ENCODE measurements at places on chromosomes 6 and 20.

DNA sequence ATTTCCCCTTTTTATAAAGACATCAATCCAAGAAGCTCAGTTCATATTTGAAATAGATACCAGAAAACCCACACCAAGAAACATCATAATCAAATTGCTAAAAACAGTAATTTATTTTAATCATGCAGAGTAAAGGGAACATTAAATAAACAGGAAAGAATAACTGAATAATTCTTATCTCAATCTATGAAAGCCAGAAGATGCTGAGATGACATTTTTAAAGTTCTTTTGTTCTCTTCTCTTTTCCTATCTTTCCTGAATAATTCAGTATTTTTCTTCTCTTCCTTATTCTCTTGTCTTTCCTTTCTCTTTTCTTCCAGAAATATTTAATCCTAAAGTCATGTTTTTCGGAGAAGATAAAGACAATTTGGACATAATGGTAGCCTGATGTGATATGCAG is 259.0 kb upstream of the OPRM1 start:
- DNase-seq, result no peak

GRCh38 chr20:54085910-54086309 is 15.5 kb upstream of the BCAS1 start:
- no peak for DNase-seq

- no peak for DNase-seq
Measured at GRCh38 chr6:90158936-90159335, 137.7 kb downstream of the BACH2 start.

DNA sequence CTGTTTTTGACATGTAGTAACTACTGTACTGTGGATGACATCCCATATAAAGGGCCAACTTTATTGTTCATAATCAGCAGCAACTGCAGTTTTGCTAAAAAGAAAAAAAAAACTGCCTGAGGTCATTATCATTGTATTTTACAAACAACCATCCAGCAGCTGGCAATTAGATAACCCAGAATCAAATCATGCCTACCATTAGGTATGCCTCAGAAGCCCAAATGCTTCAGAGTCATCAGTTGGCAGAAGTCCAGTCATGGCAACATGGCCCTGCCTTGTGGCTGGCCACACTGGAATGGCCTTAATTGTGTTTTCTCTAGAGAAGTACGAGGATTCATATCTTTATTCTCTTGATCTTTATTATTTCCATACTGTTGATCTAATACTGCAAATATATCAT is 462.4 kb upstream of the NRSN1 start:
- no peak for DNase-seq

DNA sequence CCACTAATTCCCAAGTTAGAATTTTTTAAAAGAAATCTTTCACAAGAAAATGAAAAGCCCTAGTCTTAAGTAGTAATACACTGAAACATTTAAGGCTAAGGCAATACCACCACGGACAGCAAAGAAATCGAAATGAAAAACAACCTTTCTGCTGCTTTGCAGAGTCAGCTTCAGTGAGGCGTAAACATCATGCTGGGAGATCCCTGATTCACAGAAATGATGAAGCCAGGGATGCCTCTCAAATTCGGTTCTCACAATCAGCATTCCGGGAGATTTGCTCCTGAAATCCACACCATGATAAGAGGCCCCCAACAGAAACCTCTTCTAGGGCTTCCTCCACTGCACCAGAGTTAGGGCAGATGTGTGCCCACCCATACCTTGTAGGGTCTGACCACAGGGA is 18.6 kb downstream of the RRBP1 start:
- no peak for DNase-seq

- DNase-seq, result no peak
Measured at GRCh38 chr6:159380114-159380513, 210.9 kb downstream of the FNDC1 start.

DNA sequence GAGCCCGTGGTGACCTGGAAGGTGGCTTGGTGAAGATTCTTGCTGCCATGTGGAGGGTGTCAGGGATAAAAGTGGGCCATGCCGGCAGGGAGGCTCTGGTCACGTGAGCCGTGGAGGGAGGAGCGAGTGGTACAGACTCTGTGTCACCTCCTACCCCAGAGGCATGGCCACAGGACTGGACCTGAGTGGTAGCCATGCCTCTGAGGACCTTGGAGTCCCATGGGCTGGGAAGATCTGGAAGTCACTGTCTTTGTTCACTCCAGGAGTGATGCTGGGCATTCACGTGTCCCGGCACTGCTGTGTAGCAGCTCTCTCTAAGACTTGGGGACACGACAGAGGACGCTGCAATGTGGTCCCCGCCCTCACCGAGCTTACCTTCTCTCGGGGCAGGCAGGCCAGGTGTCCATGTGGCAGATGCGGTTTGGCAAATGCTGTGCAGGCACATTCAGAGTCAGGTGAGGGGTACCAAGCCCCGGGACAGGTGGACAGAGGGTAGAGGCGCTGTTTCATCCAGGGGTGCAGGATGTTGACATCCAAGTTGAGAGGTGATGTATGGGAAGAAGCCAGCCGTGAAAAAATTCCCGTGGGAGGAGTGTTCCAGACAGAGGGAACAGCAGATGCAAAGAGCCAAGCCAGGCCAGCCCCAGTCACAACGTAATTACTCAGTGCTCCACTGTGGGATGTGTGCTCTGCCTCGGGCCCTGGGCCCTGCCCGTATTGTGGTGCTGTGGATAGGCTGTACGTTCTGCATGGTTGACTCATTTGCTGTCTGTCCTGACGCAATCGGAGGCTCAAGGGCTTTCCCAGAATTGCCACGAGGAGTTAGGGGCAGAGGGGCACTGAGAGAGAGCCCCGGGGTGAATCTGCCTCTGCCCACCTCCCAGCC is 307.8 kb downstream of the TAF4 start:
- no peak for DNase-seq

DNA sequence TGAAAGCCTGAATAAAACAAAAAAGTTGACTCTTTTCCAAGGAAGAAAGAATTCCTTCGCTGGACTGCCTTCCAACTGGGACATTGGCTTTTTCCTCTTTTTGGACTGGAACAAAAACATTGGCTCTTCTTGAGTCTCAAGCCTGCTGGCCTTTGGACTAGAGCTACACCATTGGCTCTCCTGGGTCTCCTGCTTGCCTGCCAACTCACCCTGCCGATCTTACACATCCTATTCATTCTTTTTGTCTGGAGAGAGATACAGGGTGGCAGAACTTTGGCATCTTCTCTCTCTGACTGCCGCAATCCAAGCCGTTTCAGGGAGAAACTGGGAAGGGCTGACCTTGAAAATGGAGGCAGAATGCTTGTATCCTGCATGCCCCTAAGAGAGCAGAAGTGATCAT is 20.2 kb downstream of the DDO start:
- no peak for DNase-seq

GRCh38 chr6:25175681-25176080 is 103.5 kb upstream of the CARMIL1 start:
- no peak for DNase-seq

GRCh38 chr6:94736236-94736635 is 841.1 kb upstream of the MANEA start:
- DNase-seq, result no peak

DNA sequence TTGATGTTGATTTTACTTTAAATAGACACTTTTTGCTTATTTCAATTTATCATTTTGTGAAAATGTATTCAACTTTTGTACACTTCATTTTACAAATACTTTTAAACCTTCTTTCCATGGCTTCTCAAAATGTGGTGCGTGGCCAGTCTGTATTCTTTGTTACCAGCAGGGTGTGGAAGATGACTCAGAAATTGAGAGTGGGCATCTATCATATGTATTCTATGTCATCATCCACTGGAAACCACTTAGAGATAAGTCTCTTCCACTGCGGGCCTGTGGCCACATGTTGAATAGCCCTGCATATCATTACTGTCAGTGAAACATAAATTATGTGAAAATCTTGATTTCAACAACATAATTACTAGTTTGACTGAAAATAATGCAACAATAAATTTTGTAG is 52.6 kb upstream of the MC3R start:
- DNase-seq, result no peak

DNA sequence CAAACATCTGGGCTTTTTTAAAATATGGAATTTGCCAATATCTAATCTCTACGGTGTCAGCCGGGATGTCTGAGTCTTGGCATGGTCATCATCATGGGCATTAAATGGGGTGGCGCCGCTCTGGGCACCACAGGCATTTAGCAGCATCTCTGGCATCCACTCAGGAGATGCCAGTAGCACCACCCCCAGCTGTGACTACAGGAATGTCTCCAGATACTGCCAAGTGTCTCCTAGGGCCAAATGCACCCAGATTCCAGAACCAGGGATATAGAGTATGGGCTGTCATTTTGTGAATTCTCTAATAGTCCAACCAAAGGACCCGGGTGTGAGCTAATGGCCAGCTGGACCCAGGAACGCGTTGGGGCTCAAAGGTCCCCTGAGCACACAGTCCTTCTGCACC is 361.0 kb downstream of the TAF4 start:
- no peak for DNase-seq

- no peak for DNase-seq
Measured at GRCh38 chr20:17928633-17929311, 39.8 kb downstream of the SNX5 start.

- no peak for DNase-seq
Measured at GRCh38 chr6:138647006-138647405, 126.6 kb upstream of the CCDC28A start.

- DNase-seq, result no peak
Measured at GRCh38 chr6:136703331-136703865, 88.9 kb downstream of the MAP3K5 start.

DNA sequence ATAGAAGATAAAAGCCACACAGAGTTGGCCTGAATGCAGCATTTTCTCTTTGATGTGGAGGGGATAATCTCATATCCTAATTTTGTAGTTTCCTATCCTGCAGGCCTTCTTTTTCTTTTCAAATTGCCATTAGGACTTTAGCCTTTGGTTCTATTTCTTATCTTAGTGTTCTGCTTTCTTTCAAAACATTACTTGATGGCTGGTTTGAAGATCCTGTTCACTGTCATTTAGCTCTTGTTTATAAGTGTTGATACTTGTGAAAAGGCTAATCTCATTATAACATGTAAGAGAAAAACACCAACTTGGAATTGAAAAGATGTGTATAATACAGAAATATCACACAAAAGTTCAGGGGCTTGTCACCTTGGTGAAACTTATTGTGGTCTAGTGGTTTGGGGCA is 54.6 kb upstream of the PKIB start:
- DNase-seq, result no peak

DNA sequence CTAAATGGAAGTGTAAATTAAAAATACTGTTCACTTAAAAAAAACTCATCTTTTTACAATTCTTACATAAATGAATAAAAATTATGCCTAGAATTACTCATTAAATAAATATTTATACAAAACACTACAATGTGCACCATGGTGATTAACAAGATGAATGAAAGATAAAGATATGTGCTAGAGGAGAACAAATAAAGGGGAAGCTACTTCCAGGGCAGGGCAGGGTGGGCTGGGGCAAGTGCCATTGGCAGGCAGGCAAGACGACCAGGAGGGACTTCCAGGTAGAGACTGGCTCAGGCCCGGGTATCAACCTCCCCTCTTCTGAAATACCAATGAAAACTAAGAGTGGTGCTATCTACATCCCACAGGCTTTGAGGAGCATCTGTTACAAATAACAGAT is 20.4 kb downstream of the PREP start:
- DNase-seq, result no peak

All from stimulated activated CD4-positive, alpha-beta T cell treated with anti-CD3 and anti-CD28 coated beads, Interleukin-15, amount 100 ng/mL, for 24 hours (primary cell).